DMS79 treated with DMSO at 0.1 percent for 48 hours (cell line): ENCODE measurements at places on chromosomes 4 and X.

- no peak for DNase-seq
These were observed 631.6 kb downstream of the PCDH18 start for GRCh38 chr4:136900696-136901095.

GRCh38 chrX:135193740-135194139 is 22.5 kb upstream of the CT55 start:
- DNase-seq: no peak

DNA sequence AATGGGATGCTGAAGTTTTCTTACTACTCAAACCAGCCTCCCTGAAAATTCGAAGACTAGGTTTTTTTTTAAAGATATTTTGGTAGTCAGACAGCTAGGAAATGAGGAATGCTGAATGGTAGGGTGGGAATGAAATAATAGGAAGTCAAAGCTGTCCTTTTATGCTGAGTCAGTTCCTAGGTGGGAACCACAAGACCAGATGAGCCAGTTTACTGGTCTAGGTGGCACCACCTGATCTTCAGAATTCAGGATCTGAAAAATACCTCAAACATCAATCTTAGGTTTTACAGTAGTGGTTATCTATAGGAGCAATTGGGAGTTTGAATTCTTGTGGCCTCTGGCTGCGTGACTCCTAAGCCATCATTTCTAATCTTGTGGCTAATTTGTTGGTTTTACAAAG is 183.1 kb upstream of the GALNT7 start:
- no peak for DNase-seq

GRCh38 chr4:61723492-61723891 is 523.4 kb downstream of the ADGRL3 start:
- no peak for DNase-seq

DNA sequence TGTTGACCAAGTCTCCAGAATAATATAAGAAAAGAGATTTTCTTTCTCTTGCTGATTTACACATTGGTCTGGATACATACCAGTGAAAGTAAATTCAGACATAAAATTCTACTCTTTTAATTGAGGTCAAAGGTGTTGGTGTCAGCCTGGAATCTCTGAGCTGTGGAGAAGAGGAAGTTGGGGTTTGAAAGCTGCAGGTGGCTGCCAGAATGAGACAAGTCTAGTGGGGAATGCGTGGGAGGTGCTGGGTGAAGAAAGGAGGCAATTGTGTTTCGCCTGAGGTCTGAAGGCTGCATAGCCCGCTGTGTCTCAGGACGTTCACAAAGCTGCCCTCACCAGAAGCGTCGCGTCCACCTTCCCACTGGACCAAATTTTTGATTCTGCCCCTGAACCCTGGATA is 31.2 kb downstream of the PHEX start:
- DNase-seq: no peak

GRCh38 chr4:3363411-3364141 is 70.8 kb downstream of the RGS12 start:
- DNase-seq: no peak

- DNase-seq: no peak
These were observed 451.5 kb upstream of the FAM241A start for GRCh38 chr4:111693758-111694157.

DNA sequence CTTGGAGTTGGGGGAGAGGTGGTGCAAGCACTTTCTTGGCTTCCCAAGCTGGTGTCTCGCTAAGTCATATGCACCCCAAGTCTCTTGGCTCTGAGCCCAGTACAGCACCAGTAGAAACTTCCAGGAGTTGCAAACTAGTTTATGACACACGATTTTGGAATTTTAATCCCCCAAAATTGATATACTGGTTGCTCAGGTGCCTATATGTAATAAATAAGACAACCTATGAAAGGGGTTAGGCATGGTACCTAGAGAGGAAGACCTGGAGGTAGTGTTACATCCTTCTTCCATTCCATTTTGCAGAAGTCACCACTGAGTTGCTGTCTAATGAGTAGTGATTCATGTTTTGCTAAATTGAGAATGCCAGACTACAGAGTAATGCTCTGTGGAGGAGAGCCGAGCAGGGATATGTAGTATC is 4.3 kb upstream of the SLC4A4 start:
- no peak for DNase-seq

GRCh38 chr4:98260047-98260578 is 1.1 kb upstream of the RAP1GDS1 start:
- peak; percentile 7 for DNase-seq

GRCh38 chr4:164701665-164702064 is 52.3 kb upstream of the SMIM31 start:
- DNase-seq: no peak

GRCh38 chrX:36861601-36862000 is 146.6 kb upstream of the FAM47C start:
- DNase-seq: no peak

DNA sequence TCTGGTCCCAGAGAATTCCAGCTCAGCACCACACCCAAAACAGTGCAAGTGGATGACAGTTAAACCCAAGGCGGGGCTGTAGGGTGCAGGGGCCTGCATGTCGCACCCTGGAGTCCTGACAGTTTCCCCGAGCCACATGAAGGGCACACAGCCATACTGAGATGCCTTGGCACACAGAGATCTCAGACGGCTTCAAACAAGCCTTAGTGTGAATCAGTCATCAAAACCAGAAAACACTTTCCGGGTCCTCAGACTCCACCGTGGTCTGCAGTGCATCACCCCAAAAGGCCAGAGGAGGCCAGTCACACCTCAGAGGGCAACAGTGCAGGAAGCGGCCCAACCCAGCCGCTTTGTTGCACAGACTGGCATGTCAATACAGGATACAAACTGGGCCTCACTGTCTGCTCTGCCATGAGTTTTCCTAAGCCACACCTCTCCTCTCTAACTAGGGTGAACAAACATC is 64.6 kb upstream of the ENPP6 start:
- no peak for DNase-seq

- no peak for DNase-seq
These were observed 312.2 kb upstream of the DIAPH2 start for GRCh38 chrX:96372313-96373046.

DNA sequence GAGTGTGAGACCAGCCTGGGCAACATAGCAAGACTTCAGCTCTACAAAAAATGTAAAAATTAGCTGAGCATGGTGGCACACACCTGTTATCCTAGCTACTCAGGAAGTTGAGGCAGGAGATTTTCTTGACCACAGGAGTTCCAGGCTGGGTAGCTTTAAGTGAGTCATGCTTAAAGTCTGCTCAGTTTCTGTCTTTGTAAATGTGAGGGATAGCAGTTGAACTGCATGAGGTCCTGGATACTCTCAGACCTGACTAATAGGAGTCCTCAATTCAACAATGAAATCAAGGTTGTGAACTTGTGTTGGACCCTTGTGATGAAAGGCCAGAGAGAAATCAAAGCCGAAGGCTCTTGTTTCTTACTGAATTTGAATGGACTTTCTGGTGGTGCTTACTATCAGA is 45.2 kb downstream of the STARD8 start:
- DNase-seq: no peak

DNA sequence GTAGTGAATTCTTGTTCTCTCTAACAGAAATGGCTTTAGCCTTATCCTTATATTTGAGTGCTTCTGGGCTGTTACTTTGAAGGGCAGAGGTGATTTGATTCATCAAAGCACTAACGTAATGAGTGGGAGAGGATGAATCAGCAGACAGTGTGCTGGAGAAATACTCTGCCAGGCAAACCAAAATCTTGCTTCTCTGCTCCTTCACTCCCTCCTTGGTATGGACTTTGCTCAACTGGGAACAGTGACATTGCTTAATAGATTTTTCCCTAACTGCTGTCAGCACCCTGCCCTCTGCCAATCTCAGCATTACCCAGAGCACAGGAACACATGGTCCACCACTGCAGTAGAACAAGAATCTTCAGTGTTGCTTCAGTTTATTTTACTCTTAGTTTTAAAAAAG is 56.0 kb downstream of the PDLIM5 start:
- DNase-seq: no peak

DNA sequence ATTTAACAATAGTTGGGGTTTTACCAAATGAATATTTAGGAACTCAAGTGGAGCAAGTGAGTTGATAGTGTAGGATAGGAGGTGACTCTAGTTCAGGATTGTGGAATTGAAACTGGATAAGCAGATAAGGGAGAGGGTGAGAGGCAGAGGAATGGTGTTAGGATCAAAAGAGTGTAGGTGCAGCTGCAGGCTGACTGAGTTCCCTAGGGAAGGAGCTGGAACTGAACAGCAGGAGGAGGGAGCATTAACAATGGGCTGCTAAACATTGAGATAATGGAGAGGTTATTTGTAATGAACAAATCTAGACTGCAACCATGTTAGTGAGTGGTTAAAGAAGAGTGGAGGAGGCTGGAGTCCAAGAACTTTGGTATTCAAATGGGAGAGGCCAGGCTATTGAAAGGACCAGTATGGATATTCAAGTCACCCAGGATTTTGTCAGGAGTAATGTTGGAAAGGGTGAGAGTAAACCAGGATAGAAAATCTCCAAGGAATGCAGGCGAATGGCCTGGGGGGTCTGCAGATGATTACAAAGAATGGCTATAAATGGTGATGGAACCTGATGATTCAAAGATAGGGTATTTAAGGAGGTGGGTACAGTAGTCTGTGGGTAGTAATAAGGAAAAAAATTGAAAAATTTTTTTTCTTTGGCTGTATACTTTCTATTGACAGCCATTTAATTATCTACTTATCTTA is 497.1 kb upstream of the TENM3 start:
- no peak for DNase-seq

- DNase-seq: no peak
These were observed 243.8 kb downstream of the THOC2 start for GRCh38 chrX:123489011-123489410.

DNA sequence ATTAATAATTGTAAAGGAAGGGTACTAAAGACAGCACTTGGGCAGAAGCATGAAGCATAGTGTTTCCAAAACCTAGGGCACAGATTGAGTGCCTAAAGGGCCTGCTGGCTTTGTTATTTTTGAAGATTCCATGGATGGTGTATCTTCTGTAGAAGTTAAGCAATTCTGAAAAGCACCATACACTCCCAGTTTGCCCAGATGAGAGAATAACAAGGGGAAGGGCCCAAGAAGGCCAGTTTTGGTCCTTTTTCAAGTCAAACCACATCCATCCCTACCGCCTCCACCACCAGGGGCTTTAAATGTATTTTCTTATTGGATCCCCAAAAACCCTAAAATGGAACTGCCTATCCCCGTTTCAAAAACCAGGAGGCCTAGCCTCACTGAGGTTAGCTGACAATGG is 17.2 kb downstream of the SCARB2 start:
- DNase-seq: no peak

DNA sequence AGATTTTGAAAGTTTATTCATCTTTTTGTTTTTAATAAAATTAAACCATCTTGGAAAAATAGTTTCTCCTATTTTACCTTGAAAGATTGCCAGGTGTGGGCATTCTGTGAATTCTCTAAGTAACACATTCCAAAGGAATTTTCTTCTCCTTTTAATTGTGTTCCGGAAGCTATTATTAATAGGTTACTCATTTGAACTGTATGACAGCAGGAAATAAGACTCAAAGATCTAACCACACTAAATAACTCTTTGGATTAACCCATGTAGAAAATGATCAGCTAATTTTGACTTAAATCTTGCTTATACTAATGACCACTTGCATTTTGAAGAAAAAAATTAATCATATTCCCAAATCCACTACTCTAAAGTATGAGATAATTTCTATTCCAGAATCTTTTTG is 17.6 kb upstream of the CCNI start:
- DNase-seq: no peak

DNA sequence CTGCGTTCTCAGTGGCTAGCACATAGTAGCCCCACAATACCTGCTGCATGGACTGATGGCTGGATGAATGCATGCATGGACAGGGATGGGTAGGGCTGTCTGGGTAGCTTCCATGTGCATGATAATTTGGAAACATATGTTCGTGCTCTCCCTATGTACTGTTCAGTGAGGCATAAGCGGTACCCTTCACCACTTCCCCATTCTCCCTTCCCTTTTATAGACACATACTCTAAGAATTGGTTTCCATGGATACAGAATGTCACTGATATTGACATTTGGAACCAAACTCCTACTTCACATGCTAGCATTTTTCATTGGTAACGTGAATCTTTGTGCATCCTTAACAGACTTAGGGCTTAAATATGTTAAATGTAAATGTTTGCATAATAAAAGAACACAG is 20.4 kb downstream of the USP46 start:
- no peak for DNase-seq

DNA sequence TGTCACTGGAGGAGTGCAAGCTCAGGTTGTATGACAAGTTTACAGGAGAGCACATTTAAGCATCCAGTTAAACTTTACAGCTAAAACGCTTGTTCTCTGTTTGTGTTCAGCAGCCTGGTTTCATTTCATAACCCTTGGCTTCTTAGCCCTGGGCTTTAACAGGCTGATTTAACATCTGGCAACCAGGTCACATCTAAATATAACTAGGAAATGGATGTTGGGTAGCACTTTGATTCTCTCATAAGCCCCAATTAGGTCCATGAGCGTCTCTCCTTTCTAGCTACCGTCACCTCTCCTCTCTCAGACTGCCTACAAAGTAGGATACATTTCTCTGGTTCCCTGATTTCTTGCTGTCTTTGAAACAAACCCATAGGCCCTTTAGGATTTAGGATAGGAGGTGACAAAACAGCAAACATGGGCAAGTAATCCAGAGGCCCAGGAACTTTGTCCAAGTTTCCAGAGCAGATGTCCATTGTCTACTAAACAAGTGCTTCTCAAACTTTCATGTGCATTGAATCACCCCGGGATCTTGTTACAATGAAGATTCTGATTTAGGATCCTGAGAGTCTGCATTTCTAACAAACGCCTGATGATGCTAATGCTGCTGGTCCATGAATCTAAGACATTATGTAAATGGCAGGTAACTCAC is 22.5 kb downstream of the OTUD6A start:
- DNase-seq: no peak

DNA sequence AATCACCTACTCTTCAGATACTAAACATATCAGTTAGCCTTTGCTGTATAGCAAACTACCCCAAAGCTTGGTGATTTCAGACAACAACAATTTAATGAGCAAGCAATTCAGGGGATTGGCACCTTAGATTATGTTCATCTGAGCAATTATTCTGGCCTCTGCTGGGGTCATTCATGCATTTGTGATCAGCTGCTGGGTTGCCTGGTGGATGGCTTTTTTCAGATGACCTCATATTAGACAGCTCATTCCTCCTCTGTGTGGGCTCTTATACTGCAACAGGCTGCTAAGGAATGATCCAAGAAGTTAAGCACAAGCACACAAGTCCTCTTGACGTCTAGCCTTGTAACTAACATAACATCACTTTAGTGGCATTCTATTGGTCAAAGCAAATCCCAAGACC is 153.0 kb upstream of the PPP1R2C start:
- DNase-seq: no peak

- peak; percentile 75 for DNase-seq
These were observed 52.4 kb upstream of the TRIM2 start for GRCh38 chr4:153151535-153152455.
